CD4-positive, alpha-beta T cell treated with Interleukin-4 for 1 hour (primary cell): ENCODE measurements at places on chromosomes 13 and 19.

DNA sequence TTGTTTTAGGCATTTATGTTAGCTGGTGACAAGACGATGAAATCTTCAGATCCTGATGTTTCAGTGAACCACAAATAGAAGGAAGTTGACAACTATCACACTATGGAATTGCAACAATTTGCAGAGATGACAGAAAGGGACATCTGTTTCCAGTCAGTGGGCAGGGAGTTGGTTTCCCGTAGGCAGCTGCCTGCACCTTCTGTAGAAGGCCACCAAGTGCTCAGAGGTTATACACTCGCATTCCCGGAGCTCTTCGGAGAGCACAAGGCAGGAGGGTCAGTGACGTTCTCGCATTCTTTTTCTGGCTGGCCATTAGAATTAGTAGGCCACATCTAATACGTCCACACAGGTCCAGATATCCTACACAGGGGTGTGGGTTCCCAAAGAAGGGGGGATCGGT, 129.4 kb downstream of the SHISA2 start:
- DNase-seq, result no peak

DNA sequence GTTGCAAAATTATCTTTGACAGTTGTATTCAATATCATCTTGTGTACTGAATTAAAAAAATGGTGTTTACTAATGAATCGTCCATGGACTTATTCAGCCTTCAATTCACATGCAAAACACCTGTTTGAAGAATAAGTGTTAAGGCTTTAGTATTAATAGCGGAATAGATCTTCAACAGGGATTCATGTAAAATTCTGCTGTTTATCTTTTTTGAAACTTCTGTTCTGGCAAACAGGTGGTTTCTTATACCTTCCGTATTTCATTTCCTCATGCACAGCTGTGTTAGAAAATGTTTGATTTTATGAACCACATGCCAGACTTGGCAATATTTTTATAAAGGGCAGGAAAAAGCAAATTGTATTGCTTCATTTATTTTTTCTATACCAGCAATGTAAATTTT, 255.7 kb downstream of the DACH1 start:
- no peak for DNase-seq

GRCh38 chr13:110326263-110326904, 19.3 kb downstream of the COL4A2 start:
- DNase-seq, result no peak

- no peak for DNase-seq
These were observed 48.2 kb downstream of the ABCC4 start for GRCh38 chr13:95253033-95253432.

DNA sequence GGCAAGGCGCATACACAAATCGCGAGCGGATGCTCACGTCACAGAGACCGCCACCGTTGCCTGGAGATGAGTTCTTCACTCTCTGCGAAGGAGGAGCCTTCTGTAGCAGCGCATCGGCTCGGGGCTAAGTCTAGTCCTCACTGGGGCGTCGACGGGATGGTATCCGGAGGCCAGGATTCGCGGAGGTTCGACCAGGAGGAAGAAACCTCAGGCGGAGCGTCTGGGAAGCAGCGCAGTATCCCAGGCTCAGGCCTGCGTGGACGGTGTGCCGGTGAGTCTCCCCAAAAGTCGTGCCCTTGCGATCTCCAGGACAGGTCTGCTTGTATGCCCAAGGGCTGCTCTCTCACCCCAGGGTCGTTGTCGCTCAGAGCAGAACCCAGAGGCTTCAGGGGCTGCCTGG, 40.4 kb downstream of the ZNF146 start:
- DNase-seq, result no peak
